B cell (primary cell): ENCODE measurements at places on chromosomes 16 and 17. TPM values are rescaled to one million over a fixed set of nuclear protein-coding genes. Genes with fewer than 3 reads are reported as not detected.

Gene MYH1
- total RNA-seq: not detected in 2 replicates

Gene TBC1D3L
- total RNA-seq: 4.1 and 4.3 TPM in 2 replicates

Gene DLX4
- 0.17 and 0.53 TPM in 2 replicates for total RNA-seq

Gene DHODH
- 11.3 and 14.7 TPM in 2 replicates for total RNA-seq

Gene PABPN1L
- total RNA-seq: 0.68 and 0.84 TPM in 2 replicates

Gene HS3ST4
- total RNA-seq: not detected in 2 replicates

Gene DCAF7
- 84.7 and 84.8 TPM in 2 replicates for total RNA-seq

Gene NOG
- not detected in 2 replicates for total RNA-seq

Gene CEMP1
- 1.2 and 2.3 TPM in 2 replicates for total RNA-seq

Gene SPN
- total RNA-seq: 1.1 and 1.7 TPM in 2 replicates

Gene C17orf100
- 7.7 and 11.6 TPM in 2 replicates for total RNA-seq

Gene ASGR1
- 0.32 TPM in 1 of 2 replicates, not detected in the other for total RNA-seq

Gene TMEM235
- not detected in 2 replicates for total RNA-seq

Gene PLD2
- 69.2 and 72.1 TPM in 2 replicates for total RNA-seq

Gene SLC38A8
- not detected in 2 replicates for total RNA-seq

Gene IGFALS
- 0.22 TPM in 1 of 2 replicates, not detected in the other for total RNA-seq

Gene ARHGDIG
- total RNA-seq: 0.64 TPM in 1 of 2 replicates, not detected in the other

Gene SPHK1
- total RNA-seq: 2.2 and 2.4 TPM in 2 replicates

Gene GPR142
- total RNA-seq: not detected in 2 replicates

Gene ST6GALNAC2
- 2.7 TPM in 2 replicates for total RNA-seq

Gene KIF2B
- not detected in 2 replicates for total RNA-seq
